ENCODE measurements at places on chromosomes 4 and X.

DNA sequence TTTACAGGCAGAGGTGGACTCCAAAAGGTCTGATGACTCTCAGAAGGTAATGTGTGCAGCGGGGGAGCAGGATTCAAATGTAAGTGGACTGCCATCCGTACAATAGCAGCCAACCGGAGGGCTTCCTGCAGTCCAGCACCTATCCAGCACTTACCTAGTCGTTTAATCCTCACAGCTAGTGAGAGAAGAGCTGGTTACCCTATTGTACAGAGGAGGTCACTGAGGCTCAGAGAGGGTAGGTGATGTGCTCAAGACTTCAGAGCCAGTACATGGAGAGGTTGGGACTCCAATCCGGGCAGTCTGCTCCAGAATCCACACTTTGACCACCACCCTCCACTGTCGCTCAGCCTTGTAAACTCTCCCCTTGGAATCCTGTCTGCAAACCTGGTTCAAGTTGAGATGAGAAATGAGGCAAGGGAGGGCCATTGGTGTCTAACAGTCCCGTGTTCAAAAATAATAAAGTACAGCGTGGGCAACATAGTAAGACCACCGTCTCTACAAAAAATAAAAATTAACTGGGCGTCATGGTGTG is 22.5 kb upstream of the JAKMIP1 start:
- no peak for DNase-seq

GRCh38 chr4:81594490-81595159 is 122.9 kb upstream of the RASGEF1B start:
- DNase-seq = no peak

DNA sequence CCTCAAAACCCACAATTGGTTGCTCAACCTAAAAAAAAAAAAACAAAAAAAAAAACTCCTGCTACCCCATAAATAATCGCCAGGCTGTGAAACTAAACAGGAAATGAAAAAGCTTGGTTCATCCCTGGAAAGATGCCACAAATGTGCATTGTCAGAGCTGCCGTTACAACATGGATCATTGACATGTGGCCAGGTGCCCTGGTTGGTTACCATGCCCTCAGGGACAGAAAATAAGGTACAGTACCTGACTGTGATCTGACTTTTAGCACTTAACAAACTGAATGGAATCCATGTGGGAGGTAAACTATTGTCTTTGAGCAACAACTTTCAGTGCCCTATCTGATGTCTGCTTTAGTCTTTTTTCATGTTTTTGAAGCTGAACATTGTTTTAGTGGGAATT is 118.0 kb upstream of the RPL34 start:
- DNase-seq = no peak

DNA sequence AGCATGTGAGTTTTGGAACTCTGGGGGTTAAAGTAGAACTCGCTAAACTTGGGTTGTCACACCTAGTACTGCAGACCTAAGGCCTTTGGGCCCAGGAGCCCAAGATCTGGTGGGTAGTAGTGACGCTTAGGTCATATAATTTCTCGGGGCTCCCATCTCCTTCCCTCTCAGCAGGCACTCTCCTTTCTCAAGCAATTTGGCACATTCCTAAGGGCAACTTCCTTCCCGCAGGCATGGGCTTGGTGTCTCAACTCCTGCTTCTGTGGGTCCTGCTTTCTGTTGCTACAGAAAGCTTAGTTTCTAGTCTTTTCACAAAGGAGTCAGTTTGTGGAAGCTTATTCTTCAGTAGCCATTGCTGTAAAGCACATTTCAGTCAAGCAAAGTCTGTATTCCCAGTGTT is 10.4 kb upstream of the EDA start:
- no peak for DNase-seq

- no peak for DNase-seq
Measured at GRCh38 chrX:28016823-28017222, 35.6 kb upstream of the DCAF8L1 start.

DNA sequence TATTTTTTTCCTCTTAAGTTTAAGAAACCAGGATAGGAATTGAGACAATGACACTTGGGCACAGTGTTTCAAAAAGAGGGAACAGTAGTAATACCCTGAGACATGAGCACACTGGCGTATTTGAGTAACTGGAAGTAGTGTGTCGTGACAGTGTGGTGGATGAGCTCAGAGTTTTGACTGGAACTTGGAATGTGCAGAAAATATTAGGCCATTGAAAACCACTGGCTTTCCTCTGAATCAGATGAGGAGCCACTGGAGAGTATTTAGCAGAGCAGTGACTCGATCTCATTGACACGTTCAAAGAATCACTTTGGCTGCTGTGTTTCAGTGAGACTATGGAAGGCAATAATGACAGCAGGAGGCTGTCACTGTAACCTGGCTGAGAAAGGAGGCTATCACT is 1531.2 kb downstream of the STIM2 start:
- no peak for DNase-seq

DNA sequence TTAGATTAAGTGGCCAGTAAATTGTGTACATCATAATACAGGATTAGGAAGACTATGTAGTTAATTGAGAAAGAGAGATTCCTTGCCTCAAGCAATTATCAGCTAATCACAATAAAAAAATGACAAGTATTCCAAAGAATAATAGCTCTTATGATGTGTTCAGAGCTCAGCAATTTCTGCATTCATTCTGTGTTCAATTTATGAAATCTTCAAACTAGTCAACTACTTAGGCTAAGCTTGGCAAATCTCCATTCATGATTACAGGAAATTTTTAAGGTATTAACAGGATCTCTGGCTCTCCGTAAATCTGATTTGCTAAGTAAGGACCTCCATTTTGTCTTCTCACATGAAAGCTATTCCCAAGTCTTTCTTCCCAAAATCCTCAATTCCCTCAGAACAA is 256.9 kb upstream of the TEX13A start:
- no peak for DNase-seq

DNA sequence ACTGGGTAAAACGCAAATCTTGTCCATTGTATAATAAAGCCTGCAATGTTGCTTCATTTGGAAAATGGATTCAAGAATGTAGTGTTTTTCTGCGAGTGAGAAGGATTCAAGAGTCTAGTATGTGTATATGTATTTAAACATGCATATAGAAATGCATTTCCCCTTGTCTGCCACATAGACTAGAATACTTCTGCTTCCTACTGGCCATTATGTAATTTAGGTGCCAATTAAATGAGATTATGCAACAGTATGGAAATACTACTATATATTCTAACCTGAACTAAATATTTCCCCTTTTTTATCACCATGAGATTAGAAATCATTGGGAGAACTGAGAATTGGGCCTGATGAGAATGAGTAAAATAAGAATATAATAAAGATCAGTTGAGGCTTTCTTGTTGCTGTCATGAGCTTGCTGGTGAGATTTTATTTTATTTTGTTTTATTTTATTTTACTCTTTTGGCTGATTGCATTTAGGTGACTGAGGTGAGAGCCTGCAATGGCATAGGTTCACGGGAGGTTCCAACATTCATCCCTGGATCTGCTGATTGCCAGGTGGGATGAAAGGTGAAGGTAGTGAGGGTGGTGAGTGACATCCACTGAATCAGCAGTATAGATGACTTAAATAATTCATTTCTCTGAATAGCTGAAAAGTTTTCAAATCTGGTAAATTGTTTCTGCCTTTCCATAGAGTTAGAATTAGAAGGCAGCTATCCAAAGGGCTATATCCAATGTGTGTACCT is 95.6 kb upstream of the SLC4A4 start:
- DNase-seq = no peak

DNA sequence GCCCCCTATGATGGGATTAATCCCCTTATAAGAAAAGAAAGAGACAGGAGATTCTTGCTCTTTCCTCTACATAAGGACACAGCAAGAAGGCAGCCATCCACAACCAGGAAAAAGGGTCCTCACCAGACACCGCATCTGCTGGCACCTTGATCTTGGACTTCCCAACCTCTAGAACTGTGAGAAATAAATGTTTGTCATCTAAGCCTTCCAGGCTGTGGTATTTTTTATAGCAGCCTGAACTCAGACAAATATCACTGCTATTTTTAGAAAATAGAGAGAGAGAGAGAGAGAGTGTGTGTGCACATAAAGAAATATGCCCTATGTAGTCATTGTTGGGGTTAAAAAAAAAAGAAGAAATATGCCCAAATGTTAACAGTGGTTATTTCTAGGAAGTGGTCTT is 104.2 kb downstream of the PAPSS1 start:
- no peak for DNase-seq

GRCh38 chr4:108398316-108398715 is 222.1 kb upstream of the RPL34 start:
- no peak for DNase-seq

GRCh38 chr4:122668241-122668640 is 47.4 kb upstream of the IL21 start:
- DNase-seq = no peak

DNA sequence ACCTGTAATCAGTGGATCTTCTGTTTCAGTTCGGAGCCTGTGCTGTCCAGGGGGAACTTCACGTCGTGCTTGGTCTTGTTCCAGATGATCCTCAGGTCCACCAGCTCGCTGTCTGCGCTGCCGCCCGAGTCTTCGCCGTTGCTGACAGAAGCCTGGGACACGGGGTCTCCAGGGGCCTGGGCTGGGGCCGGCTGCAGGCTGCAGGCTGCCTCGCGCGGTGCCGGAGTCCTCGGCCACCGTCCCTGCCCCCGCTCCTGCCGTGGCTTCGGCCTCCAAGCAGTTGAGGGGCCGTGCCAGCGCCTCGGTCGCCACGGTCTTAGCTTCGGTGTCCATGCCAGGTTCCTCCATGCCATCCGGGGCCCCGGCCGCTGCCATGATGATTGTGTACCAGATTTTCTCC is 37.3 kb upstream of the CCNI start:
- no peak for DNase-seq

- no peak for DNase-seq
Measured at GRCh38 chr4:14831416-14831815, 170.9 kb upstream of the CPEB2 start.

- no peak for DNase-seq
Measured at GRCh38 chr4:11299836-11300235, 128.9 kb downstream of the HS3ST1 start.

DNA sequence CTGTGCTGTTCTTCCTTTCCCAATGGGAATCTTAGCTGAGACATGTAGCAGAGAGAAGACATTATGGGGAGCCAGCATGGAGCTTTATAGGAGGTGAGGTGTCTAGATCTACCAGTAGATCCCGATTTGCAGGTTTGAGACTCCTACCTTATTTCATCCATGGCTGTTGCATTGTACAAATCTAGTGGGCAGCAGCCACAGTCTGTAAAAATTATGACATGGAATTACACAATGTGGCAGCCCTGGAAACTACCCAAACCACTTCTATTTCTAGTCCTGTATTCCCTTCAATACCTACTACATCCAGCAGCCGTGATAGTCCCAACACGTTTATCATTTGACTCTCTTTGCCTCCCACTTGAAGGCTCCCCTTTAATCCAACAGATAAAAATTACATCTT is 8.1 kb downstream of the ATP7A start:
- no peak for DNase-seq

- no peak for DNase-seq
Measured at GRCh38 chrX:105121186-105121585, 99.3 kb downstream of the TEX13A start.

Measured in CD4-positive, alpha-beta T cell treated with Interleukin-17A for 1 hour (primary cell).